ENCODE measurements at places on chromosomes 1 and 21. TPM values are rescaled to one million over a fixed set of nuclear protein-coding genes. Genes with fewer than 3 reads are reported as not detected.

LAMB3 gene
- total RNA-seq: 1.6 TPM

AKNAD1 gene
- not detected for total RNA-seq

LGALS8 gene
- 156 TPM for total RNA-seq

CLCC1 gene
- total RNA-seq: 19.9 TPM

FAM151A gene
- not detected for total RNA-seq

SPATA17 gene
- total RNA-seq: not detected

NES gene
- not detected for total RNA-seq

CR1L gene
- 1.4 TPM for total RNA-seq

PLPPR4 gene
- not detected for total RNA-seq

DCDC2B gene
- total RNA-seq: 0.16 TPM

TCEANC2 gene
- total RNA-seq: 11.8 TPM

Measured in activated naive CD4-positive, alpha-beta T cell treated with anti-CD3 and anti-CD28 coated beads, Interleukin-2, amount 50 U/mL, for 72 hours (primary cell).